ENCODE measurements at places on chromosomes 12 and 14.
A peak's percentile ranks its signal among the peaks of the same experiment; 100 is the strongest.

- DNase-seq, result no peak
Measured at GRCh38 chr12:95253386-95253785, 35.8 kb downstream of the VEZT start.

GRCh38 chr14:22420598-22421186, 168.3 kb downstream of the DAD1 start:
- DNase-seq, result no peak

- no peak for DNase-seq
Measured at GRCh38 chr12:124740691-124741137, 123.0 kb downstream of the SCARB1 start.

GRCh38 chr14:22573804-22574203, 15.2 kb downstream of the DAD1 start:
- no peak for DNase-seq

GRCh38 chr14:31037709-31038221, 11.6 kb upstream of the STRN3 start:
- DNase-seq, result no peak

- DNase-seq, result no peak
Measured at GRCh38 chr14:100325231-100325632, 2.1 kb downstream of the SLC25A47 start.

DNA sequence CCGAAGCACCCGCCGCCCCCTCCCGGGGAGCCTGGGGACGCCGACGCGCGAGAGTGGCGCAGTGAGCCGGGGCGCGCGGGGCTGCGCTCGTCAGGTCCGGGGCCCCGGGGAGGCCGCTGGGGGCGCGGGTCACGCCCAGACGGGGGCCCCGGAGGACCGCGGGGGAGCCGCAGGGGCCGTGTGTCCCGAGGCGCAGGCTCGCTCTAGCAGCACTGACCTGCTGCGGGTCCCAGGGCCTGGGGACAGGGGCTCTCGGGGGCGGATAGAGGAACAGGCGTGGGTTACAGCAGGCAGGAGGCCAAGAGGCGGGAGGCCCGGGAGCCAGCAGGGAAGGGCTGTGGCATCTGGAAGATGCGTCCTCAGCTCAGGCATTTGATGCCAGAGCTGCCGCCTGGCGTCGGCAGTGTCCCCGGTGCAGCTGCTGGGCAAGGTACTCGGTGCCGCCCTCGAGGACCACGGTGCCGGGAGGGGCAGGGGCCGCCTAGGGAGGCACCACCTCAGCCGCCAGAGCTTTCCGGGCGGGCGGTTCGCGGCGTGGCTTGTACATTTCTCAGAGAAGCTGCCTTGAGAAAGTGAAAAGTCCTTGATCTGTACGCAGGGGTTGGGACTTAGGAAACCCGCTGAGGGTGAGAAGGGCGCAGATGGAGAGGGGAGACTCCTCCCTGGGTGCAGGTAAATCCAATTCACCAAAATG, 1.2 kb downstream of the WNT5B start:
- no peak for DNase-seq

GRCh38 chr12:10553148-10553547, 47.5 kb downstream of the EIF2S3B start:
- no peak for DNase-seq

DNA sequence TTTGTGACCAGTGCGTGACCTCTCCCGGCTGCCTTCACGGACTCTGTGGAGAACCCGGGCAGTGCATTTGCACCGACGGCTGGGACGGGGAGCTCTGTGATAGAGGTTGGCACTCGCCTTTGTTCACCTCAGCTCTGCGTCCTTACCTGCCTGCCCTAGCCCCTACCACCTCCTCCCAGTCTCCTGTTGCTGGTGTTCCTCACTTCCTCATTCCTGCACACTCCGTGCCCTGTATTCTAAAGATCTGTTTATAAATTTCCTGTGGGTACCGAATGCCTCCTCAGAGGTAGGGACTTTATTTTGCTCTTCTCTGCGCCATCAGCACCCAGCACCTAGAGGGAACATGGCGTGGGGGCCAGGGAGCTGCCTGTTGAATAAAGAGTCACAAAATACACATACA, 2.3 kb downstream of the DLK1 start:
- no peak for DNase-seq

DNA sequence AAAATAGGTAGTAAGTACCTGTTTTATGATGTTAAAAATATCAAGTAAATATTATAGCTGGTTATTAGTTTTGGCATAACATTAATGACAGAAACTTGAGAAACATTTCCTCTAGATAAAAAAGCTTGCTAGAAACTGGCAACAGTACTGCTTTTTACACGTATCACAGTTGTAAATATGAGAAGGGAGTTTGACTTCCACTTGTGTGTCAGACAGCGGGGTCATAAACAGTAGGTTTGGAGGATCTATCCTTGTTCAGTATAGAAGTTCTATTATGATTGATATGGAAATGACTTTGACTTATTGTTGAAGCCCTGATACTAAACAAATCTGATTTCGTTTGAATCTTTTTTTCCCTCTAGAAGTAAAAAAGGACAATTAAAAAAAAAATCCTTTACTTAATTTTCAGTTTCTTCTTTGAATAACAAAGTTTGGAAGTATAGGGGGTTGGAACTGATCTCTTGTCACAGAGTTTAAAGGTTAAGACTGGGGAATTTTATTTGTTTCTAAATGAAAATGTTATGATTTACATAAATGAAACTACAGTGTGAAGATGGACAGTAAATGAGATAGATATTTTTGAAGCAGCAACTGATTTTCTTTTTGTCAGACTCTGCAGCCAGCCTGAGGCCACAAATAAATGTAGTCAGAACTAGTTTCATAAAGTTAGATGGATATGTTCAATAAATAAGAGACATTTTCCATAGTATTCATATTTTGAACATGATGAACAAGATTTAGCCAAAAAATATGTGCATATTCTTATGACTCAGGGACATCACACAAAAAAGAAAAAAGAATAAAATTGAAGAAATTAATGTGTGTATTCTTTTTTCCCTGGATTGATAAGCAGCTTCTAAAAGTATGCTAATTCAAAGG, 50.1 kb downstream of the WNK1 start:
- no peak for DNase-seq

DNA sequence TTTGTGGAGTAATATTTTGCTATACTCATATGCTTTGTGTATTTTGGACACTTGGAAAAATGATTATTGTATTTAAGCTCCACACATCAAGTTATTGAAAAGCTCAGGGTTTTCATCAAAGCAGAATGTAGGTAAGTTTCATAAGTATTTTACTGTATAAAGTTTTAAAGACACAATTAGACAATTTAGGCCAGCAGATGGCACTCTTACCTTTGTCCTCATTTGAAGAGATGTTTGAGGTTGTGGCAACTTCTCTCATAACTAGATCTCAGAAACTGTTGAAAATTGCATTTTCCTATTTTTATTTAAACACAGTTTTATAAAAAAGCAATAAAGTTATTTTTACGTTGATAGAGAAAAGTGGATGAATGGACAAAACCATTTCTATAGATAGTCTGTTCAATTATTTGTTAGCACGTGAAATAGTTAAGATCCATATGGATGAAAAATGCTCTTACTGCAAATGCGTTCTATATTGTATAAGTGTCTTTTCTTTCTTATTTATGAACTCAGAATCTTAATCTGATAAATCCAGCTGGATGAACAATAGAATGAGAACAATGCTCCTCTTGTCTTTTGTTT, 300.0 kb downstream of the AEBP2 start:
- peak; percentile 87 for DNase-seq

DNA sequence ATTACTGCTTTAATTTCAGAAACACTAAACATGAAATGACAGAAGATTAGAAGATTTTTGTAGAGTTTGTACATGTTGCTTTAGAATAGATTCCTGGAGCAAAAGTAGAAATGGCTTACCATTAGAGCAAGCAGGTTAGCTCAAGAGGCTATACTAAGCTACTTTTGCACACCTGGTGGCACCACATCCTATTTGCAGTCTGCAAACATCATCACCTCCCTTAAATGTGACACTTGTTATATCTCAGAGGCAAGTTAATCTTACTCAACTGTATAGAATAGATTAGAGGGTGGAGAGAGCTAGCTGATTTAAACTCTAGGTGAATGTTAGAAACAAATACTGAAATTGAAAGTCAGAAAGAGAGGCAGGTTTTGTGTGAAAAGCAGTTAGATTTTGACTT, 30.7 kb upstream of the OR4E1 start:
- DNase-seq, result no peak

- no peak for DNase-seq
Measured at GRCh38 chr14:40494483-40494882, 1062.2 kb upstream of the FBXO33 start.

DNA sequence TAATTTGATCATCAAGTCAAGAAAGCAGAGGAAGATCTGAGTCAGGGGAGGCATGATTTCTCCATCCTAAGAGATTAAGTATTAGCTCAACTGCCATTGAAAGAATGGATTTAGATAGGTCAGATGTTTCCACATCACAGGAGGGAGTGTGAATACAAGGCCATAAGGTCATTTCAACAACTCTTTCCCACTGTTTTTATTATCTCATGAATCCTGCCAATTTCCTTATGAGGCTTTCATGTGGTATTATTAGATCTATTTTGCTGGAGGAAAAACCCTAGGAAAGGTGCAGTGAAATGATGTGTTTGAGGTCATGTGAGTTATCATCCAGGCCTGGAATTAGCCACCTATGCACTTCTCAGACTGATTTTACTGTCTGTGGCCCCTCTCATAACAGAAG, 269.0 kb downstream of the NOVA1 start:
- no peak for DNase-seq

All from NT2/D1 (cell line).